ENCODE measurements at places on chromosomes 12 and 14.

DNA sequence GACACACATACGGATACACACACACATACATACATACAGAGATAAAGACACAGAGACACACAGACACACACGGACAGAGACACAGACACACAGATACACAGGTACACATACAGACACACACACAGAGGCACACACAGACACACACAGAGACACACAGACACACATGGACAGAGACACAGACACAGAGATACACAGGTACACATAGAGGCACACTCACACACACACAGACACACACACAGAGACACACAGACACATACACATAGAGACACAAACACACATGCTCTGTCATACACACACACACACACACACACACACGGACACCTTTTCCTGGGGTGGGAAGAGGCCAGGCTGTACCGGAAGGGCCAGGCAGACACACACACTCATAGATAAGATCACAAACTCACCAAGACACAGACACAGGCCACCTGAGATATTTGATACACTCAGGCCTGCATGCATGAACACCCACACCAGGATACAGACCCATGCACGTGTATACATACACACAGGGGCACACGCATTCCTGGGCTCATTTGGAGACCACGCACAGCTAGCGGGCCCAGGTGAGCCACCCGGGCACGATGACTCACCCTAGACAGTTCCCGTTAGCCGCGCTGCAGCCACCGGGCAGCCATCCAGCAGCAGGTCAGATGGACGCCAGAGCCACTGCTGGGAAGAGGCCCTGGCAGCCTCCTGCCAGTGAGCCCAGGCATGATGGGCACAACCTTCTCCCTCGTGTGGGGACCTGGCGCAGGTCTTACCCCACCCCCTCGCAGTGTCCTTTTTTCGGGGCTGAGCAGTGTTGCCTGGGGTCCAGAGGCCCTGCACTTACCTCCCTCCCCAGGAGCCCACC, 1.8 kb upstream of the AHNAK2 start:
- DNase-seq: no peak

DNA sequence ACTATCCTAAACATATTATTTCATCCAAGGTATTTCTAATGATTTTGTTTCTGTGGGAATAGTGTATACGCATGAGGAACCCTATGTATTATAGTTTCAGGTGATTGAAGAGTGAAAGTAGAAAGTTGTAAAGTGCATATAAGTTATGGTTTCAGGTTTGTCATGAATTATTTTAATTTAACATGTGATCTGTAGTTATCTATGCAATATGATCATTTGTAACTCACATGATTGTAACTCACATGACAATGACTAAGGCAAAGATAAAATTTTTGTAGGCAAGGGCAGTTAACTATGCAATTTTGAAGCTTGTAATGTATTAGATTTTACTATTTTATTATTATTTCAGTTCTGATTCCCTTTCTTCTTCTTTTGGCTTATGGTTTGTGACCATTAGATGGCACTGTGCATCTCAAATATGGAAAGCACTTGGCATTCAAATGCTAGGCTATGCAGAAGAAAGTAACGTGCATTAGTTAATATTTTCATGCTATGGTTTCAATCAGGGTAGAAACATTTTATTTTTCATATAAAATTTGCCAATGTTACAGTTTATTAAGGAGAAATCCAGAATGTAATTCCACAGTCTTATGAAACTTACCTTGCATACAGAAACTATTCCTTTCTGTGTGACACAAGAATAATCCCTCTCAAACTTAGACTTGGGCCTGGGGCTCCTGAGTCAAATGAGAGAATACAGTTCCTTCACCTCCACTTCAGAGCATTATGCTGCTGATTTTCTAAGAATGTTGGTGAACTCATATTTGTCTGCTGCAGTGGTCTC, 15.8 kb upstream of the TMEM30B start:
- no peak for DNase-seq

DNA sequence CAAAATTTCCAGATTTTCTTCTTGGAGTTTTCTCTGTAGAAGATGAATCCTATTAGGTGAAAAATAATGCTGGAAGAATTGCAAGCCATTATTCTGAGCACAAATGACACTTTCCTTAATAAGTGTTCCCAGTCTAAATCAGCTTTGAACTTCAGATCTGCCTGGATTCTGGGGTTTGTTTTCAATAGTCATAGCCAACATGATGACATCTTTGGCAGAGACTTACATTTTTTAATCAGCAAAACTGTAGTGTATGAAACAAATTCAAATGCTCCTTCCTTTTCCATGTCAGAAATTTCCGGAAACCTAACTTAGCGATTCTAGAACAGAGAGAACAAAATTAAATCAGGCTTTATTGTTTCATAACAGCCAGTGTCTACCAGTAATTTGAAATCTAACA, 88.5 kb downstream of the TSPAN8 start:
- no peak for DNase-seq

GRCh38 chr14:88556581-88556980, 1.8 kb upstream of the PTPN21 start:
- DNase-seq: no peak

- no peak for DNase-seq
Observed at GRCh38 chr12:107178776-107179175, 85.4 kb upstream of the CRY1 start.

DNA sequence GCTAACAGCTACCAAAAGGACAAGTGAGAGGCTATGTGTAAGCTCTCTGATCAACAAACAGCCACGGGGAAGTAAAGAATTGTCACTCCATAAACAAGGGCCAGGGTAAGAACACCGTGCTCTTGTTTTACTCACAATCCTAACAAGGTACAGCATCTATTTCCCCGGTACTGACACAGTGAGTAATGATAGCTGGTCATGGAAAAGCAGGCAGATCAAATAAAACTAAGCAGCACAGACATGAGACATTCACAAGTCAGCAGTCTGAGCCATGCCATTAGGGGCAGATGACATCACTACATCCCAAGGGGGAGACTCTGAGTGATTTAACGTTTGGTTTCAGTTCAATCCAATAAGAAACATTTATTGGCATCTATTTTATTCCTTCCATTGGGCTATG, 54.4 kb downstream of the ARL6IP4 start:
- DNase-seq: no peak

GRCh38 chr12:63668028-63668799, at the start of gene DPY19L2:
Gene DPY19L2, minus strand, starts transcription at chr12:63668493. Its CDS starts 100 bp downstream, at chr12:63668393.
- peak; percentile 12 for DNase-seq
